ENCODE measurements at places on chromosomes 5 and 9.
A peak's percentile ranks its signal among the peaks of the same experiment; 100 is the strongest.

DNA sequence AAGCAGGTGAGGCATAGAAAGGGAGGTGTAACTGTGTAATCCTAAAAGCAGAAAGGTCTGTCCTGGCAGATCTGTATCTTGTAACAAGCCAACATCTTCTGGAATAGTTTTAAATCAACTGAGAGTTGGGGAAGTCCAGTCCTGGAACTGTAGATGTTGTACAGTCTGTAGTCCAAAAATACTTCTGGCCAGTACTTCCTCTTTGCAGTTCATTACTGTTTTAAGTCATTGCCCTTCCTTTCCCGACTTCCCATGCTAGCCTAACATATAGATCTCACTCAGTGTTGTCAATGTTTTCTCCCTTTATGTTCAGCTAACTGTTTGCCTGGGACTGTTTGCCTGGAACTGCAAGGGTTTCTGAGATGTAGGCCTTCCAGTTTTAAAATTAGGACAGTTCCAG lies 168.5 kb upstream of the ISL1 start:
- DNase-seq: no peak

GRCh38 chr5:173163219-173163618 lies 18.9 kb downstream of the BNIP1 start:
- DNase-seq: no peak

GRCh38 chr5:134140530-134141201 lies 26.2 kb downstream of the TCF7 start:
- peak; percentile 51 for DNase-seq

GRCh38 chr5:127001621-127002296 lies 28.6 kb downstream of the MARCHF3 start:
- DNase-seq: no peak

- no peak for DNase-seq
Observed at GRCh38 chr5:78760770-78761169, 112.2 kb upstream of the LHFPL2 start.
